ENCODE measurements at places on chromosomes 6 and 20.
A peak's percentile ranks its signal among the peaks of the same experiment; 100 is the strongest.

DNA sequence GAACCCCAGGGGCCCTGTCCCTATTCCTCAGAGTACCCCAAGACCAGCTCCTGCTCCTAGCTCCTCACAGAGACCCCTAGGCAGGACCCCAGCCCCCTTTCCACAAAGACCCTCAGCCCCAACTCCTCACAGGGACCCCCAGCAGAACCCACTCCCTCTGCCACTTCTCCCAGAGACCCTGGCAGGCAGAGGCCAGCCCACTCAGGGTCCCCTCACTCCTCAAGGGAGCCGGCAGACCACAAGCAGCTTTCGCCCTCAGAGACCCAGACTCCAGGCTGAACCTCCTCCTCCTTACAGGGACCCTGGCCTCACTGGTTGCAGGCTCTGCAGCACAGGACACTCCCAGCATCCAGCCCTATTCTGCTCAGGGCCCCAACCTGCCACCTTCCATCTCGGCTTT is 575 bp downstream of the SLC44A4 start:
- DNase-seq = no peak

- DNase-seq = no peak
Measured at GRCh38 chr6:139373928-139374356, 506 bp downstream of the CITED2 start.

GRCh38 chr20:35283441-35284266 is 918 bp downstream of the EIF6 start:
- DNase-seq = no peak

- no peak for DNase-seq
Measured at GRCh38 chr6:1906609-1907008, 296.9 kb downstream of the FOXC1 start.

- DNase-seq = no peak
Measured at GRCh38 chr6:160051390-160051789, 70.2 kb upstream of the SLC22A1 start.

DNA sequence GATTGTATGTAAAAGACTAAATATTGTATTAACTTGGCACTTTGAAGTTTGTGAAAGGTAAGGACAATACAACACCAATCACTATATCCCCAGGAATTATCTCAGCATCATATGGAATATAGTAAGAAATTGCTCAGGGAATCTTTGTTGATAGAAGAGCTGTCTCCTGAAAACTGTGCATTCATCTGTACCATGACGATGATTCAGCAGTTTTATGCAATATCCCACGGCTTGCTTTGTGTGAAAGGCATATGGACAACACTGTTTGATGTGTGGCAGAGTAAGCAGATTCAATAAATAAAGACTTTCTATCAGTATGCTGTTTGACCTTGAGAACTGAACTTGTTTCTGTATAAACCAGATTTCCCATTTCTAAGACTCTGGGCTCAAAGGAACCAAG is 147.5 kb upstream of the PLN start:
- DNase-seq = no peak

DNA sequence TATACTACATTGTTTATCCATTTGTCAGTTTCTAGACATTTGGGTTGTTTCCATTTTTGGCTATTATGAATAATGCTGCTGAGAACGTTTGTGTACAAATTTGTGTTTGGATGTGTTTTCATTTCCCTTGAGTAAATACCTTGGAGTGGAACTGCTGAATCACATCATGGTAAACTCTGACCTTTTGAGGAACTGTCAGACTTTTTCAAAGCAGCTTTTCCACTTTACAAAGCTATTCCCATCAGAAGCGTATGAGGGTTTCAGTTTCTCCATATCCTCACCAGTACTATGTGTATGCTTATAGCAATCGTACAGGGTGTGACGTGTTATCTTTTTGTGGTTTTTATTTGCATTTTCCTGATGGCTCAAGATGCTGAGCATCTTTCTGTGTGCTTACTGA is 103.7 kb downstream of the MYO6 start:
- DNase-seq = no peak

- DNase-seq = no peak
Measured at GRCh38 chr6:132140189-132140588, 189.0 kb upstream of the CCN2 start.

GRCh38 chr6:43150051-43150751 is 20.9 kb upstream of the SRF start:
- DNase-seq = no peak

DNA sequence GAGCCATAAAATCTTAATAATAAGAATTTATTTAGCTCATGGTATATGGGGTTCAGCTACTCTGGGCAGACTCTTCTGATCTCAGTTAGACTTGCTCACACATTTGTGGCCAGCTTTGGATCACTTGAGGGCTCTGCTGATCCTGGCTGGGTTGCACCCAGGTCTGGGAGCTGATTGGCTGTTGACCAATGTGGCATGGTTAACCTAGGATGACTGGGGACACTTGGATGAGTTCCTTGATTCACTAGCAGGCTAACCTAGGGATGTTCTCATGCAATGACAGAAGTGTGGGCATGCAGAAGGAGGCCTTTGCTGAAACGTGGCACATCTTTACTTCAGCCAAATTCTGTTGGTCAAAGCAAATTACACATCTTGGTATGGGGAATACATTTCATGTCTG is 569.5 kb downstream of the UTRN start:
- no peak for DNase-seq

- DNase-seq = no peak
Measured at GRCh38 chr6:1864496-1864895, 254.8 kb downstream of the FOXC1 start.

DNA sequence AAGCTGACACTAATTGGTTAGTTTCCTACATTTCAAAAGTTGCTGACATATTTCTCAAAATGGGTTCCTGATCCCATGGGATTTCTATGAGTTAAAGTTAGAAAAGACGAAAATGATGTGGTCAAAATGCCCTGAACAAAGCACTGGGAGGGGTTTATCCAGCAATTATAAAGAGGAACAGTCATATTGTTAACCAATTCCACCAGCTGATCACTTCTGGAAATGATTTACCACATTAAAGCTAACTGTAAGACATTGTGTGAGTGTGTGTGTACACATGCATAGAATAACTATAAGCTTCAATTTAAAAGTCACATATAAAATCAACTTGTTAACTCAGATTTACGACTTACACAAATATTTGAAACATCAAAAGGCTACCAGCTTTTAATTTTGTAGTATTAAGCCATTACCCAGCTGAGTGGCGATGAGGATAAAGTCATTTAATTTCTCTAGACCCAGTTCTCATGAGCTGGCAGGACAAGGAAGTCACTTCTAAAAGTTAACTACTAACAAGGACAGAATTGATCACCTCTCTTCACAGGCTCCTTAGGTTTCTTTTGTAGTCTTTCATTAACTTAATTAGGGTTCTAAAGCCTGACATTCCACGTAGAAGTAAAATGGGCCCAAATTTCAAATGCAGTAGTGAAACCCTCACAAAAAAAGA is 40.4 kb downstream of the MAN1A1 start:
- DNase-seq = no peak

- DNase-seq = no peak
Measured at GRCh38 chr20:44253528-44253927, 6.4 kb downstream of the GDAP1L1 start.

DNA sequence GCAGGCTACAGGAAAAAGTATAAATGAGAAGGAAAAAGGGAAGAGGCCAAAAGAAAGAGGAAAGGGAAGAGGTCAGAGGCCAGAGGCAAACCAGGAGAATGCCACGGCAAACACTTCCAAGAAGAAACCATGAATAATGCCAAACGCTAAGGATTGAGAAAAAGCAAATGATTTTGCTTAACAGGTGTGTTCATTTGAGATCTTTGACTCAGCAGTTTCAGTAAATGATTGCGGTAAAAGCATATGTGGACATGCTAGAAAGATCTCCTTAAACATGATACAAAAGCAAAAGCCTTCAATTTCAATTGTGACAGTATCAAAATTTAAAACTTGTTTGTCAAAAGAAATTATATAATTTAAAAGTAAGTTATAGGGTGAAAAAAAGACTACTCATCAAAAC is 70.6 kb downstream of the UBE3D start:
- DNase-seq = no peak

DNA sequence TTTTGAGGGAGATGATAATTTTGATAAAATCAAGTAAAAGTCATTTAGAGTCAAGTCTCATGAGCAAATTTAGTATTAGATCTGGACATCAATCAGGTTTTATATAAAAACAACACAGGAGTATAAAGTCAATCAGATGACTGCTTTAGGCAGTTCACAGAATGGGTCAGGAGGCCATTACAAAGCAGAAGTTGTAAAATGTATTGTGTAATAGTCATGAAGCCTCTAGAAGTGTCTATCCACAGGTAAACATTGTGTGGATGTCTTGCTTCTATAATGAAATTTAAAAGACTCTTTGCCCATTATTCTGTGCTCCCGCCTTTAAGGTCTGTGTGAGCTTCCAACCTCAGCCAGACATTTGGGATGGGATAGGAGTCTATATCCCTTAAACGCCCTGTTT is 28.8 kb downstream of the MAP7 start:
- no peak for DNase-seq

GRCh38 chr20:48163505-48163904 is 378.2 kb upstream of the SULF2 start:
- no peak for DNase-seq

- no peak for DNase-seq
Measured at GRCh38 chr6:25172819-25173218, 106.4 kb upstream of the CARMIL1 start.

- DNase-seq = peak; percentile 56
Measured at GRCh38 chr6:129314575-129314974, 395.4 kb downstream of the ARHGAP18 start.

- DNase-seq = no peak
Measured at GRCh38 chr6:107932580-107932979, 25.4 kb downstream of the SEC63 start.

- no peak for DNase-seq
Measured at GRCh38 chr20:54305421-54305820, 97.5 kb downstream of the PFDN4 start.
